ENCODE measurements at places on chromosomes 7 and 10.

DNA sequence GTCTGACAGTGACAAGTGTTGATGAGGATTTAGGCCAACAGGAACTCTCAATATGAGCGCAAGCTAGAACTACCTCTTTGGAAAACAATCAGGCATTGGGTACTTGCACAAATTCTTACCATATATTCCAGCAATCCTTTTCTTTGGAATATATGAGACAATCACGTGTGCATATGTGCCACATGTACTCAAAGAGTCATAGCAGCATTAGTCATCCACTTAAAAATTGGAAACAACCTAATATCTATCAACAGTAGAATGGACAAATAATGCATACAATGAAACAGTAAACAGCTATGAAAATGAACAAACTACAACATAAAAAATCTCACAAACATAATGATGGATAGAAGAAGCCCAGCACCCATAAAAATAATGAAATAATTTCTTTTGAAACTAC is 179.7 kb downstream of the GLI3 start:
- no peak for DNase-seq

DNA sequence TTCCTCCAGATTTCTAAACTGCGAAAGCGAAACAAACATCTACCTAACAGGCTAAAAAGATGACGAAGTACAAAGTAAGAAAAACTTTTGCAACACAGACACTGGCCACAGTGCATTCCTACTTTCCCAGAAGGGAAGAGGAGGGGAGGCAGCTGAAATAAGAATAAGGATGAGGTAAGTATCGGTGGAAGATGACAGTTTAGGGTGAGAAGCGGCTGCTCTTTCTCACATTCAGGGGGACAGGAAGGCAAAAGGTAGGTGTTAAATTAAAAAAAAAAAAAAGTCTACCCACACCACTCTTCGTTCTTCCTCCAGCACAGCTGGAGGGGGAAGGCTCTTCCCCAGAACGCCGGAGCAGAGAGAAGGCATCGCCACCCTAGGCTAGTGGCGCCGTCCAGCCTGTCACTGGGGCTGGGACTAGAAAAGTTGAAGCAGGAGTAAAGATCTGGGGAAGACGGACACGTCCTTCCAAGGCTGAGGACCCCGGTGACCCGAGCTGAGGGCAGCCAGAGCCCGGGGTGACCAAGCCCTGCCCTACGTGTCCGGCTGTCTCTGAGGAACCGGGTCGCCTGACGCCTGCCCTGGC is 846 bp downstream of the DNAJC1 start:
- DNase-seq = no peak

DNA sequence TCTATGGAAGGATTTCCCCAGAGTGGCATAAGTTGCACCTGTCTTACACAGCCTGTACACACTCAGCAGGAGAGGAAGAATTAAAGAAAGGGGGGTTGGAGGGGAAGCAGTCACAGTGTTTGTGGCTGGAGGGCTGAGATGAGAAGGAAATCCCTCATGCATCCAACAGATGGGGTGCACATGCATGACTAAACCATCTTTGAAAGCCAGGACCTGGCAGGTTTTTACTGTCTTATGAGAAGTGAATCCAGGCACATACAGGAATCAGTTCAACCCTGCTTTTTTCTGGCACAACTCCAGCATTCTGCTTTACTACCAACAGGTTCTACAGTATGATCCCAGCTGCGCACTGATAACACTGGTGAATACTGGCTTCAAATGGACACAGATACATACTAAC is 107.7 kb downstream of the CACNA2D1 start:
- DNase-seq = peak; percentile 96

DNA sequence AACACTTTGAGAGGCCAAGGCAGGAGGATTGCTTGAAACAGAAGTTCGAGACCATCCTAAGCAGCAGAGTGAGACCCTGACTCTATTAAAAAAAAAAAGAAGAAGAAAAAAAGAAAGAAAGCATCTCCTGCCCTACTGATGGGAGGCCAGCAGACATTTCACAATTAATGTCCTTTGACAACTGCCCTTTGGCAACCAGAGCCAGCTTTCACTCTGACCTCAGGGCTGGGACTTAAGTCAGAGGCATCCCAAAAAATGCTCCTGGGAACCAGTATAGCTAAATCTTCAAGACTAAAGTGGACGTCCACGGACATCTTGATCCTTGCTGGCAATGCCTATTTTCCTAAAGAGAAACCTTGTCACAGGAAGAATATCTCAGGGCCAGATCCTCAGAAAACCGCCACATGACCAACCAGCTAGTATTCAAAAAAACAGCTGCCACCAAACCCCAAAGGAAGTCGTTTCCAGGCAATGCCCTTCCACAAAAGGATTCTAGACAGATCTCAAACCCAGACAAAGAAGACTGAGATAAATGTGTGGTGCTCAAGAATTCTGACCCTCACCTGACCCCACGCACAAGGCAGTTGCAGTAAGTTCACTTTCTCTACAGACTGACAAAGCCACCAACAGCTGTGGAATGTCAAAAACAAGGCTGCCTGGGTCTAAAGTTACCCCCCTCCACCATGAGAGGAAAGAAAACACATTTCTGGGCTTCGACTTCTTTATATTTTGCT is 18.4 kb downstream of the GFRA1 start:
- no peak for DNase-seq

GRCh38 chr7:27312820-27313219 is 70.2 kb downstream of the EVX1 start:
- no peak for DNase-seq

- DNase-seq = no peak
Observed at GRCh38 chr10:77909749-77910375, 16.7 kb downstream of the DLG5 start.

- no peak for DNase-seq
Observed at GRCh38 chr10:114481055-114481454, 76.8 kb upstream of the AFAP1L2 start.

DNA sequence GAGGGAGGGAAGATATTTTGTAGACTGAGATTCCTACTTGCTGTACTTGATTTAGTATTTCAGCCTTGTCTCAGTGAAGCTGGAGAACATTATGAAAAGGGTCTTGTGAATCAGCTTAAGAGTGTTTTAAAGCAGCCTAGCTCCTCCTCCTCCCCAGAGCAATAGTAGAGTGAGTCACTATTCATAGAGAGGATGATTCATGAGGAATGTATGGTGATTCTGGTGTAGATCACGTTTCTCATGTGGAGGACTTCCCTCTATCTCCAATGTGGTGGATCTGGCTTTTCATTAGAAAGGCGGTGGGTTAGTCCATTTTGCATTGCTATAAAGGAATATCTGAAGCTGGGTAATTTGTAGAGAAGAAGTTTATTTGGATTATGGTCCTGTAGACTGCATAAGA is 340.1 kb upstream of the CHRM2 start:
- no peak for DNase-seq

Data from NCI-H1105 (cell line).